Lung (tissue), 17 donors: ENCODE measurements at places on chromosomes 5 and 9. TPM values are rescaled to one million over a fixed set of nuclear protein-coding genes. Genes with fewer than 3 reads are reported as not detected.

DNA sequence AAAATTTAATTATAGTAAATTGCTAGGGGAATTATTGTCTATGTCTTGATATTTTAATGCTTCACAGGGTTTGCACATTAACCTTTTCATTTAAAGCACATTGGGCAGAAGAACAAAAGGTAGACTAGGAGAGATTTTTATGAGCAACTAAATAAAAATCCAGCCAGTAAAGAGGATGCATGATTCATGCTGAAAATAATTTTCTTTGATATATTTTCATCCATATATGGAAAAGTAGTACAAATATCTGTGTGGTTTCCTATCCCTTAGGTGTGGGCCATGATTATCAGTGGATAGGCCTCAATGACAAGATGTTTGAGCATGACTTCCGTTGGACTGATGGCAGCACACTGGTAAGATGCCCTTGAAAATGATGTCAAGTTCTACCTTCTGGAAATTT, 83.1 kb downstream of the VCAN start:
- no peak overlapping the region for H3K4me3 ChIP-seq
- H3K36me3 ChIP-seq = no peaks in the 10 kb centered on the region
- DNase-seq = no peak
- H3K4me1 ChIP-seq = peaks cover 18% of the 10 kb centered on the region
- H3K27ac ChIP-seq = no peak overlapping the region
- H3K27me3 ChIP-seq = no peaks in the 10 kb centered on the region

DNA sequence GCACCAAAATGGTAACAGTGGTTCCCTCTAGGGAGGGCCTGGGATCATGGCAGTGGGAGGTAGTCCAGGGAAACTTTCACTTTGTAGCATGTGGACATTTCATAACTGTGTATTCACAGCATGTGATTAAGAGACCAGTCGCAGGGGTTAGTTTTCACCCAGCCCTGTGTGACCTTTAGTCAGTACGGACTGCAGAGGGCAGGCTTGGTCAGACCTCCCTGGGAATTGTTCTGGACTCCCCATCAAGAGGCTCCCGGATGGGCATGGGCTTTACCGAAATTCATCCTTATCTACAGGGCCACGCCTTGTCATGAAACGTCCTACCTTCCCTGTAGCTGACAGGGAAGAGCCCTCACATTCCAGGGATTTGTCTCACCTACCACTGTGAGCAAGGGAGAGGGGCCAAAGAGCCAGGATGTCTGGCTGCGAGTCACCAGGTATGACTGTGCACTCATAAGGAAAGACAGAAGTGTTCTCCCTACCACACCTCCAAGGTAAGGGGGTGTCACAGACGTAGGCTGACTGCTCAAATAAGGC, 19.9 kb downstream of the GPX3 start:
- no peak overlapping the region for H3K4me3 ChIP-seq
- DNase-seq = no peak
- peaks cover 13% of the 10 kb centered on the region for H3K4me1 ChIP-seq
- H3K27ac ChIP-seq = peak overlapping the region; percentile 85

The GDF9 gene
- total RNA-seq = 0.37 TPM

The GCNT4 gene
- 2.8 TPM for total RNA-seq

The CTXN3 gene
- total RNA-seq = not detected
